ENCODE measurements at places on chromosomes 16 and 17.
A peak's percentile ranks its signal among the peaks of the same experiment; 100 is the strongest.

- DNase-seq = no peak
Measured at GRCh38 chr16:47309581-47310312, 151.1 kb downstream of the ITFG1 start.

GRCh38 chr16:65314627-65315008, 192.8 kb upstream of the CDH11 start:
- DNase-seq = no peak

- no peak for DNase-seq
Measured at GRCh38 chr16:50068550-50068949, 2.8 kb downstream of the HEATR3 start.

GRCh38 chr17:79616801-79617200, 6.0 kb upstream of the RBFOX3 start:
- DNase-seq = peak; percentile 20

GRCh38 chr17:8192070-8192815, 2.3 kb upstream of the BORCS6 start:
- no peak for DNase-seq

- no peak for DNase-seq
Measured at GRCh38 chr17:27384726-27385125, 71.5 kb upstream of the KSR1 start.

DNA sequence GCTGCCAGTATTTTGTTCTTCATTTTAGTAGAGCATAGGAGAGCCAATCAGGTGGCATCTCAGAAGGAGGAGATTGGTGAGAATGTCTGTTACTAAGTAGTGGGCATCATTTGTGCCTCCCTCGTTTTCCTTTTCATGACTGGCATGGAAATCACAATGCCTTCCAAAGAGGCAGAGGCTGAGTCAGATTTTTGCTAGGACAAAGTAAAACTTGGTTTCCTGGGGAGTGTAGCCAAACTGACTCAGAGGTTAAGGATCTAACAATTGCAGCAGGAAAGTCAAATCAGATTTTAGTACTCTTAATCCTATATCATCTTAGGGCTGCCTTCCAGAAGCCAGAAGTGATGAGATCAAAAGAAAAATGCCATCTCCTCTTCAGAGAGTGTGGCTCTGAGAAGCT, 138.7 kb downstream of the ANKFN1 start:
- DNase-seq = no peak

GRCh38 chr17:28871056-28871579, 16.3 kb downstream of the ERAL1 start:
- peak; percentile 69 for DNase-seq

DNA sequence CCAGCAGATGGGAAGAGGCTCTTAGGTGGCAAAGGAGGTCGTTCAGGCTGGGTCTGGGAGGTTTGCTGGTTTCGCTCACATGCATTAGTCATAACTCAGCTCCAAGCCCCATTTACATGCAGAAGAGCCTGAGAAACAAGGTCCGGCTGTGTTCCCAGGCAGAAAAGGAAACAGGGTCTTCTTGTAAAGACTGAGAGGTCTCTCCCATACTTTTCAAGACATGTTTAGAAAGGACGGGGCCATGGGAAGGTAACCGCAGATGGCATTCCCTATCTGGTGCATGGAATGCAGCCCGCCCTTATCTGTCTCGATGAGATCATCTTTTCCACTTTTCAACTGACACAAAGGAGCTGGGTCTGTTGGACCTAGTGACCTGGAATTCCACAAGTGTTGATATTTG, 389.0 kb upstream of the CDH11 start:
- no peak for DNase-seq

DNA sequence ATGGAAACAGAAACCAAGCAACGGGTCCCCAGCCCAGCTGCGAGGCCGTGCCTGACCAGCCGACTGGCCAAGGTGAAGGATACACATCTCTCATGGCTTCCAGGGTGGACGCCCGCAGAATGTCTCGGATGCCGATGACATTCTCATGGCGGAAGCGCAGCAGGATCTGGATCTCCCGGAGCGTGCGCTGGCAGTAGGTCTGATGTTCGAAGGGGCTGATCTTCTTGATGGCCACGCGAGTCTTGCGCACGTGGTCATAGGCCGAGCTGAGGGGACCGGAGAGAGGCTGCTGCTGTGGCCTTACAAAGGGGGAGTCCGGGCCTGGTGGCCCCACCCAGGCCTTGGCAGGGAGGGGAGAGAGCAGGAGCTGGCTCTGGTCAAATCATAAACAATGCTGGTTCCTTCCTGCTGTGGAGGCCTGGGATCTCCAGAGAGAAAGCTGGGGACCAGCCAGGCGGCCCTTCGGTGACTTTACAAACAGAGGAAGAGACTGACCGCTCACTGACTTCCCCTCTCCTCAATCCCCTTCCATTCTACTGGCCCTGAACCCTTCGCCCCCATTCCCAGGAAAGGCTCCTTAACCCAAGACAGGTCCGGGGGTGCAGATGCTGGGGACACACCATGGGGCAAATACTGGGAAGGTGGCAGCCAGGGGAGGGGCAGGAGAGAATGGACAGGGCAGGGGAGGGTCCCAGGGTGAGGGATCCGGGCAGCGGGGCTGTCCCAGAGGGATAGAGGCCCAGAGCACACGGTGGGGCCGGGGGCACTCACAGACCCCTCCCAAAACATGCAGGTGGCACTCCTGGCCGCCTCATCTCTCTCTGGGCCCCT, 1.1 kb downstream of the MAPK3 start:
- DNase-seq = no peak

DNA sequence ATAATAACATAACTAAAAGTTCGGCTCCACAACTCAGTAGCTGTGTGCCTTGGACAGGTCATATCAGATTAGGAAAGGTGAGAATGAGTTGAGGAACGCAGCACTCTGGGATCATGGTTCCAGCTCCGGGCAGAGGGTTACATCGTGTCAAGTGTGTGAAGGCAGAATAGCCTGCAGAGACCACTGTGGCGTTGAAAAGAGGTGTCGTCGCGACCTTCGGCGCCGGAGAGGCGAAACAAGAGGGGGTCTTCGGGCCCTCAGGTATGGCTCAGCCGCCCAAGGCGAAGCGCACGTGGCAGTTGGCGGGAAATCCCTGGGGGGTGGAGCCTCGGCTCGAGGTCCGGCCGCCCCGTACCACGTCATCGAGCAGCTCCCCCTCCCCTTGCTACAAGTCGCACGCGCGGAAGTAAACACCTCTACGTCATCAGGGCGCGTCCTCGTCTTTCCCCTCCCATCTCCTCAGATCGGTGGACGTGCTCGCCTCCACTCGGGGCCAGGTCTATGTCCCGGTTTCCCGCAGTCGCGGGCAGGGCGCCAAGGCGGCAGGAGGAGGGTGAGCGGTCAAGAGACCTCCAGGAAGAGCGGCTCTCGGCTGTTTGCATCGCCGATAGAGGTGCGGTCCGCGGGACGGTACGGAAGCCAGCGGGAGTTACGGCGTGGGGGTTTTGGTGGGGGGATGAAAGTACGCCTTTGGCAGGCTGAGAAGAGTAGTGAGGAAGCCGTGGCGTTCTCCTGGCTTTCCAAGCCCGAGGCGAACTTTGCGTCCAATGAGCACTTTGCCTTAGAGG, at the start of gene DHX40:
Gene DHX40 (plus strand): TSS at position 440 of the 788 bp plus-strand sequence. CDS start 62 bp downstream, at position 502.
- DNase-seq = peak; percentile 98

GRCh38 chr16:31453255-31454204, 5.8 kb upstream of the ARMC5 start:
- DNase-seq = no peak

GRCh38 chr16:78597809-78598570, 498.5 kb downstream of the WWOX start:
- DNase-seq = no peak

- peak; percentile 60 for DNase-seq
Measured at GRCh38 chr16:24689128-24689527, 40.3 kb upstream of the TNRC6A start.

DNA sequence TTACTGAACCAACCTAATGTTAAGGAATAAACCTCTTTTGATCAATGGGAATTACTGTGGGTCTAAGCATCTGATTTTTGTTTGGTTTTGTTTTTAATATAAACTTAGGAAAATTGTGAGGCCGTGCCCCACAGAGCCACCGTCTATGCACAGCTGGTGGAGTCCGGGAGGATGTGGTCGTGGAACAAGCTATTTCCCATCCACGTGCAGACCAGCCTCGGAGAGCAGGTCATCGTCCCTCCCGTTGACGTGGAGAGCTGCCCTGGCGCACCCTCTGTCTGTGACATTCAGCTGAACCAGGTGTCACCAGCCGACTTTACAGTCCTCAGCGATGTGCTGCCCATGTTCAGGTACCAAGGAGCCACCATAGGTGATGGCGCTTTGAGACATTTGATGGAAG, 28.4 kb downstream of the PRMT7 start:
- DNase-seq = no peak

DNA sequence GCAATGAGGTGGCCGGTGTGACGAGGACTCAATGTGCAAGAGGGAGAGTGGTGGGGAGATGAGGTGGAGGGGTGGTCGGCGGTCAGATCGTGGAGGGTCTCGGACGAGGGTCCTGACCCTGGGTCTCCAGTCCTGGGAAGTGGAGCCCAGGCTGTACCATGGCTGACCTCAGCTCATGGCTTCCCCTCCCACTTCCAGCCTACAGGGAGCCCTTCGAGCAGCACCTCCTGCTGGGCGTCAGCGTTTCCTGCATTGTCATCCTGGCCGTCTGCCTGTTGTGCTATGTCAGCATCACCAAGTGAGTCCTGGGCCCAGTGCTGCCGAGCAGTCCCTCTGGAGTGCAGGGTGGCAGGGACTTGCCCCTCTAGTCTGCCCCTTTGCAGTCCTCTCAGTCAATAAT, 41.8 kb downstream of the IL4R start:
- DNase-seq = peak; percentile 57

- DNase-seq = no peak
Measured at GRCh38 chr17:17019891-17020456, 22.3 kb upstream of the MPRIP start.
